ENCODE measurements at places on chromosomes 12 and 14.

DNA sequence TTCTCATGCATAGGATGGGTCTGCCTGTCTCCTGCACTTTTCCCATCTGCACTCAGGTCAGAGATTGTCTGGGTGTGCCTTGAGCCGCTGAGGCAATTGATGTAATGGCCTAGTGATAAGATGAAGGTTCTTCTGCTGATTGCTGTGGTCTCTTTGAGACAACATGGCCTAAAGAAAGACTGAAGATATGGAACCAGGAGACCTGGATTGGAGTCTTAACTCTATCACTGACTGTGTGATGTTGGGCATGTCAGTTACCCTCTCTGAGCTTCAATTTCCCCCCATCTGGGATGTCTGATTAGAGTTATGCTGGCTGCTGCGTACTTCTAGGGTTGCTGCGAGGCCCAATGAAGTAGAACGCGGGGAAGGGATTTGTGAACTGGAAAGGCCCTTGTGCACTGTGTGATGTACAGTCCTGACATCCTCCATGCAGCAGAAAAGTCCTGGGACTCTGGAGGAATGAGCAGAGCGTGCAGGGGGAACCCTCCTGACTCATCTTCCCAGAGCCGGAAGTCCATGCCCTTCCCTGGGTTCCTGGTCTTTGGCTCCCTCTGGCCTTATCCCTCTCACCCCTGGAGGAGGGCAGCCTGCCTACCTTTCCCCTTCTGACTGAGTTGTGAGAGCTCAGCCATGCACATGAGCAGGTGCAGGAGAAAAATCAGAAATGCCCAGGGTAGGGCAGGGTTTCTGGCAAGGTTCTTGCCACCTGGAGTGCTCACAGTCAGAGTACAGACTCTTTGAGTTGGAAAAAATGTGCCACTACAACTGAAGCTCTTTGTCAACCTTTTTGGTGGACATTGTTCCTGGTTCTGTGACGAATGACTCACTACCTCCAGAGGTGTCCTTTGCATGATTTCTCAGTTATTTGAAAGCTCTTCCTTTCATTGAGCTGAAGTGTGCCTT, 21.1 kb downstream of the PLEKHD1 start:
- no peak for DNase-seq

GRCh38 chr12:12331244-12331771, 18.7 kb downstream of the MANSC1 start:
- DNase-seq, result no peak

GRCh38 chr12:123150744-123151456, at the start of gene PITPNM2:
Gene PITPNM2 (minus strand): TSS chr12:123151090. CDS start chr12:123034590, 116,500 bp downstream.
- DNase-seq, result no peak

GRCh38 chr12:64061868-64062375, 160.2 kb downstream of the KICS2 start:
- DNase-seq, result no peak

DNA sequence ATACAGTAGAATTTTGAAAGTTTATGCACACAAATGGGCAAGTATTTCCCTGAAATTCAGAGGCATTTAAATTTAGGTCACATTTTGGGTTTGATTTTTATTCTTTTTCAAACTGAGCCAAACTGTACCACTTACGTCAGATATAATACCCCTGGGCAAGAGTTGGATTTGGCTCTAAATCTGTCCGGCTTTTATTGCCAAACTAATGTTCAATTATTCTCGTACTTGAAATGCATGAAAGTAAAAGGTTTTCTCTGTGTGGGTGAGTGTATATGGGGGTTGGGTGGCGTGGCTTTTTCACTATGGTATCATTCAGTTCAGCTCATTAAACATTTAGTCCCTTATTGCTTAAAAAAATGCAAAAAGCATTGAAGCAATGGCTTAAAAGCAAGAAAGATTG, 55.9 kb downstream of the SLCO1C1 start:
- DNase-seq, result no peak

- DNase-seq, result peak; percentile 84
Observed at GRCh38 chr14:92959189-92959531, 36.2 kb downstream of the CHGA start.

DNA sequence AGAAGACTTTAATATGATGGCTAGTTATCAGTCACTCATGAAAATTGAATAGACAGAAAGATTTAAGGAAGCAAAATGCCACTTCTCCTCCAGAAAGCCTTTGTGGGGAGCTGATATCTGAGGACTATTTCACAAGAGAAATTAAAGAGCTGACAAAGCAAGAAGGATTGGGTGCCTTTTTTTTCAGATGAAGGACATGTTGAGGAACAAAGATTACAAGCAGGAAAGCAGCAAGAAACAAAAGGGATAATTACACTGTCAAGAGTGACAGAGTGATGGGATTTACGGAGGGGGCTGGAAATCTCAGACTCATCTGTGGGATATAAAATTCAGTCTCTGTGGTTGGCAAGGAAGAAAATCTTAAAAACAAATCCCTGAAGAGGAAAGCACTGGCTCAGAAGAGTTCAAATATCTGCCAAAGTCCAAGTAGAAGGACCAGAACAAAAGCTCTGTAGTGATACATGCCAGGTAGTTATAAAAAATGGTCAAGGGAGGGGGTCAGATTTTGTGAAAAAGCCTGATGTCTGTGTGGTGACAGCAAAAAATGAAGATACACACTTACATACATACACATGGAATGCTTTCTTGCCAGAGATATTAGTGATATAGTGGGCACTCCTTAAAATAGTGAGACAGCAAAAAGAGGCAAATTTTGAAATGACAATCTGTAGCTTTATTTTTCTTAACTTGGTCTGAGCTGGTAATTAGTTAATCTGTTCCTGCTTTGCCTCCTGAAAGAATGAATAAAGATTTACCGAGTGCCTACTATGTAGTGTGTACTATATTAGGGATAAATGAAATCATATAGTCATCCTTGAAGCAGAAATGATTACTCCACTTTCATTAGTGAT, 62.9 kb downstream of the EPS8 start:
- no peak for DNase-seq

All from amygdala (tissue), 56 donors.